ENCODE measurements at places on chromosomes 16 and 17.

DNA sequence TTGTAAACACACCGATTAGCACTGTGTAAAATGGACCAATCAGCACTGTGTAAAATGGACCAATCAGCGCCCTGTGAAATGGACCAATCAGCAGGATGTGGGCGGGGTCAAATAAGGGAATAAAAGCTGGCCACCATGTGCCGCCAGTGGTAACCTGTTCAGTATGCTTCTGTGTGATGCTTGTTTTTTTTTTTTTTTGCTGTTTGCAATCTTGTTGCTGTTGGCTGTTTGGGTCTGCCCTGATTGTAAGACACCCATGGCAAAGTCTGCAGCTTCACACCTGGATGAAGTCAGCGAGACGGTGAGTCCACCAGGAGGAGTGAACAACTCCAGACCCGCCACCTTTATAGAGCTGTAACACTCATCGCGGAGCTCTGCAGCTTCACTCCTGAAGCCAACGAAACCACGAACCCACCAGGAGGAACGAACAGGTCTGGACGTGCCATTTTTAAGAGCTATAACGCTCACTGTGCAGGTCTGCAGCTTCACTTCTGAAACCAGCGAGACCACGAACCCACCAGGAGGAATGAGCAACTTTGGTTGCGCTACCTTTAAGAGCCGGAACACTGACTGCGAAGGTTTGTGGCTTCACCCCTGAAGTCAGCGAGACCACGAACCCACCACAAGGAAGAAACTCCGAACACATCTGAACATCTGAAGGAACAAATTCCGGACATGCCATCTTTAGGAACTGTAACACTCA, 85.0 kb upstream of the MED9 start:
- peak; percentile 58 for DNase-seq

DNA sequence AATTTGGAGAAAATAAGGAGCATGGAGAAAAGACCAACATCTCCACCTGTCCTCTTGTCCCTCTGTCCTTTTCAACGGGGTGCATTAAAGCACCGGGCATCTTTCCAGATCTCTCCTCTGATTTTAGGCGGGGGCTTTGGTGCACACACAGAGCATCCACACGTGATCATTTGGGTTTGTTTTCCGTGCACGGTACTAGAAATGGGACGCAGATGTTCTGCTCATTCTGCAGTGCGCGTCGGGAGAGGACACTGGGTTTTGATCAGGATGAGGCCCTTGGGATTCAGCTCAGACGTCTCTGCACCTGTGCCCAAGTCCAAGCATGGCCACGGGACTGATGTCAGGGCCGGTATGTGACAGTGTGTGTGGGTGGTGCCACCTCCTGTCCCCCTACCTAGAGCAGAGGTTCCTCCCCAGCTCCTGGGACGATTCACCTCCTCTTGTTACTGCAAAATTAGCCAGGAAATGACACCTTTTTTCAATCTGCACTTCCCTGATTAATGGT, 31.9 kb downstream of the PDIA2 start:
- DNase-seq = no peak

DNA sequence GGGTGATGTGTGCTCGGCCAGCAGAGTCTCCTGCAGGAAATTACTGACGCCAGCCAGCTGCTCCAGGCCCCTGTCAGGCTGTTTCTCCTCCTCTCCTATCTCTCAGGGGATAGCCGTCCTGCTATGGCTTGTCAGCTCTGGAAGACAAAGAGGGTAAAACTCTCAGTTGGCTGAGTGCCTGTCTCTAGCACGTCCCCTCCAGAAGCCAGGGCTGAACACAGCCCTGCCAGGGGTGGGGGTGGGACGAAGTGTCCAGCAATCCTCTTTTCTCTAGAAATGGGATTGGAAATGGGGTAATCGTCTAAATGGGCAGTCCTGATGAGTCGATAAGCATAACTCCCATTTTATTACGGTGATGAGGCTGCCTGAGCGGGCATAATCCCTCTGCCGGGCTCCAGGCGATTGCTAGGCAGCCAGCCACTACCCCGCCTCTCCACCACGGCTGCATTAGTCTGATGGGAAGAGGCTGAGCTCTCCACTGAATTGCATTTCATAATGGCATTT, 89.1 kb upstream of the GNAO1 start:
- DNase-seq = no peak

- no peak for DNase-seq
These were observed 19.5 kb downstream of the MARVELD3 start for GRCh38 chr16:71645450-71645849.

- DNase-seq = no peak
These were observed 29.4 kb downstream of the HLF start for GRCh38 chr17:55294042-55294751.

DNA sequence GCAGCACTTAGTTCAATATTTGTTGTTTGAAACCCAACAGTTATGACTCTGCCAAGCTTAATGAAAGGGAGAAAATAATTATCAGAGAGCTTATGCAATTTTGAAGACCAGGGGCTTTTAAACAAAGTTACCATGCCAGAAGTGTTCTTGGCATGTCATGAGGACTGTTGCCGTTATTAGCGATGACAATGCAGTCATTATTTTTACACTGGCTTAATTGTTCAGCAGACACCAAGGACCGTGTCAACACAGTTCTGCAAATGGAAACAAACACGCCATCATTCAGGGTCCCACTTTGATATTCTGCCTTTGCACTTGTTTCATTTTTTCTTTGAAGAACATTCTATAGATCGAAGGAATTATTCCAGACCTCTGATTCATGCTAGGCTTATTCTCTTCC, 518.5 kb downstream of the CDH13 start:
- DNase-seq = no peak

- DNase-seq = peak; percentile 91
These were observed 1.5 kb downstream of the TNFRSF12A start for GRCh38 chr16:3021449-3022207.

DNA sequence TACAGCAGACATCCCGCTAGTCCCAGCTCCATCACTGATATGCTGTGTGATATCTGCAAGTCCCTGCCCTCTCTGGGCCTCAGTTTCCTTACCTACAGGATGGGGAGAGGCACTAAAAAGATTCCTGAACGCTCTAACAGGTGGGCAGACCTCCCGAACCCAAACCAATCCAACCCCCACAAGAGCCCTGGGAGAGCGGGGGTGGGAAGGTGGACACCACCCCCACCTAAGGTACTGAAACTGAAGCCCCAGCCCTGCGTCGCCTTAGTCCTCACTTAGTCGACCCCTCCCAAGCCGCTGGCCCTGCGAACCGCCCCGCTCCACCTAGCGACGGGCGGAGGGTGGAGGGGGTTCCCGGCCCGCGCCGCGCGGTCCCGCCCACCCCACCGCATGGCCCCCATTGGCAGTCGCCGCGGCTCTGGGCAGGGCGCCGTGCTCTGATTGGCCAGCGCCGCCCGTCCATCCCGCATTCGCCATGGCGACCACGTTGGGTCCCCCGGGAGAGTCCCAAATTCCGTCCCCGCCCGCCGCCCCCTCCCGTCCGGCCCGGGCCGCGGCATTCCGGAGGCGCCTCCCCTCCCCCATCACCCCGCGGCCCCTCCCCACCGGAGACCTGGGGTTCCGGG, 578 bp downstream of the CCDC102A start:
- peak; percentile 96 for DNase-seq

DNA sequence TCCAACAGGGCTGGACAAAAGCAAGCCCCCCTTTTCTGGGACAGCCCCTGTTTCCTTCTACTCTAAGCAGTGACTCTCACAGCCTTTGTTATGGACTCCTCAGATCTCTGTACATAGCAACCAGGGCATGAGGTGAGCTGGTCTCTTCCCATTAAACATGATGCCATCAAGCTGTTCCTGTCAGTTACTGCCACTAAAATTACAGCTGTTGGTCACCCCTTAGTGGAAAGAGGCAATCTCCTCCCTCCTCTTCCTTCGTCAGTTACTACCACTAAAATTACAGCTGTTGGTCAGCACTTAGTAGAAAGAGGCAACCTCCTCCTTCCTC, 95.2 kb upstream of the SMIM36 start:
- no peak for DNase-seq

DNA sequence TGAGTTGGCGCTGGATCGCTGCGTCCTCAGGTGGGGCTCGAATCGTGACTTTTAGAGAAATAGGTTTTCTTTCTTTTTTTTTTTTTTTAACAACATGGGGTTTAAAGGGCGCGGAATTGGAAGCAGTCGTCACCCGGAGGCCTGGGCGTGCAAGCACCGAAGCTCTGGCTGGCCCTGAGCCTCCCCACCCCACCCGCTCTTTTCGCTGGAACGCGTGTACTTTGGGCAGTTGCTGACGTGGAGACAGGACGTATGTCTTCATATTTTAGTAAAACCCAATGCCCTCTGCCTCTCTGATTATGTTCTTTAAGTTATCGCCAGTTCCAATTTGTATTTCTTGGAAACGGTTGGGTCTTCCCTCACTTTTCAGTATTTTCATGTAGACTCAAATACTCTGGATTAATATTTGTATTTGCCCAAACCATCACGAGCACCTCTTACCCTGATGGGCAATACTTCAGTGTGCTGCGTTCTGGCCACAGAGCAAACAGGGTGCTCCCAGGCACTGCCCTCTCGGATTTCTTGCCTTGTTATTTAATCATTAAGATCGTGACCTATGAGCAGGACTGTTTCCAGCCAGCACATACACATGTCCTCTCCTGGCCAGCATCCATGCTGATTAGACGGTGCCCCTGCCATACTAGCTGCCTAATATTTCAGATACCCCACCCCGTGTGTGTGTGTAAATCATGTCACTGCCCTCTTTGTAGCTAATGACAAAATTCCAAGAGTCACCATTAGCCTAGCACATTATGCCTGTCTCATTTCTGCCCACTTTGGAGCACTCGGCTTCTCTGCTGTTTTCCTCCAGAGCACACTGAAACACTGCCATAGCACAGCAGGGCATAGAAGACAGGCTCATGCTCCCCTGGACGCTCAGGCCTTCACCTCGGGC, 805 bp upstream of the C16orf95 start:
- DNase-seq = peak; percentile 59

DNA sequence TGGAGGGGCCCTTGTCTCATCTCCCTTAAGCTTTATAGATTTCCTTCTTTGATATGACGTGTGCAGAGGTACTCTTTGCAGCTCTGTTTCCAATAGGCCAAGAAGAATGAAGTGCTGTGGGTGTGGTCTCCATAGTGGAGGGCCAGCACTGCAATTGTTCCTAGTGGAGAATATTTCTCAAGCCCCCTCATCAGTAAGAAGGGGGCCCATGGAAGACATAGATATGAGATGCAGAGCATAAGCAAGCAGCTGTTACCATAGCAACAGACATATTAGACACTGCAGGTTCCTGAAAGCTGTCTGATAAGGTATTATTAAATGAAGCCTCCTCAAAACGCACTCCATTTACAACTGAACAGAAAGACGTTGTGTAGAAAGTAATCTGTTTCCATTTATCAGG, 240.7 kb downstream of the ZFHX3 start:
- no peak for DNase-seq

- DNase-seq = no peak
These were observed 15.0 kb downstream of the GNA13 start for GRCh38 chr17:65041518-65041917.

DNA sequence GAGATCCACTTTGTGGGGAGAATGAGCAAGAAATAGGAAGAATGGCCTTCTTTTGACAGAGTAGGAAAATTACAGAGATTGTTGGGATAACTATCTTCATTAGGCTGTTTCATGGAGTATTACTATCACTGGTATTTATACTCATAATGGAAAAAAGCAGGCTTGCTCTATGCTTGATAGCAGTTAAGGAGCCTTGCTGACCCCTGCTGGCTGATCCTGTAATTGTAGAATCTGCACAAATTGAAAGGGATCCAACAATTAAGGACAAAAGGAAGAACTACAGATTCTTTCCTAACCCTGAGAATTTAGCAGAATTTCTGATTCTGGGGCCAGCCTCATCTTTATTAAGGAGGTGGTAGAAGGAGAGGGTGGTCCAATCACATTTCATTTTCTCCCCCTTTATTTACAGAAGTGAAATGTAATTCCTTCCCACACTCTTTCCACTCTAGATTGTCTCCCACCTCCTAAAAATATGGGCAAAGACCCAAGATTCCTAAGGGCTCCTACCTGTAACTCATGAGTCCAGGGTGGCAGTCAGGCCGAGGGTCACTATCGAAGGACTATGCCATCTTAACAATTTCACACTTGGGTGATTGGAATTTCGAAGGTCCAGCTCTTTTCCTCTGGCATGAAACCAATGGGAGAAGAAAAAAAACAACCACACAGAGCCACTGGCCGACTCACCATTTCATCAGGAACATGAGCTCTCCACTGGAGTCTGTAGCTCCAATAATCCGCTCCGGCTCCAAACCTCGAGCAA, 26.3 kb downstream of the NFE2L1 start:
- DNase-seq = peak; percentile 81

DNA sequence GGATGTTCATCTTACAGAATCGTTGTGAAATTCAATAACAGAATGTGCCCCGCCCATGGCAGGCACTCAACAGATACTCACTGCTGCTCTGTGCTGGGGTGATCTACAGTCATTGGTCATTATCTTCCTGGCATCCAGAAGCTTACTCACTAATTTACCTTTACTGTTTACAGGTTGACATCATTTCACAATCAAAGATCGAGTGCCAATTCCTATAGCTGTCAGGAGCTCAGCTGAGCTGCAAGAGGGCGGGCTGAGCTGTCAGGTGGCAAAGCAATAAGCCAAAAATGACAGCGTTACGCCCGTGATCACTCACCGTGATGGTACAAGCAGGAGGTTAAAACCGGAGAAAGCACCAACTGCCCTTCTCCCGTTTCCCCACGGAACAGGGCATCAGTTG, 51.2 kb downstream of the LITAF start:
- DNase-seq = no peak

- no peak for DNase-seq
These were observed 17.5 kb downstream of the ANKRD40 start for GRCh38 chr17:50689956-50690886.

DNA sequence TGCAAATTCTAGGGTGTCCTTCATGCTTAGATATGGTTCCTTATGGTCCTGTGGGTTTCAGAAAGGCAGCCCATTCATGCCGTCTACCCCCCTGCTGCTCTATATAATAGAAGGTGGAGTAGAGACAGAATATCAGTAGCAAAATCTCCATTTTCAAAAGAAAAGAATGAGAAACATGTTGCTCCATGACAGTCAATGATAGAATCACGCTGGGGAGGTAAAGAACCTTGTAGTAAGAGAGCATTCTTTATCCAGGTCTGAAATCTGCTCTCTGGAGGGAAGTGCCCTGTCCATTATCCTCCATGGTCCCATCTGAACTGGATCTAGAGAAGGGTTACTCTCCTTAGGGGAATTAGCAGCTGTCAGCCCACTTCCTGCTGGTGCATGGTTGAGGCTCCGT, 272.8 kb downstream of the WWOX start:
- no peak for DNase-seq

DNA sequence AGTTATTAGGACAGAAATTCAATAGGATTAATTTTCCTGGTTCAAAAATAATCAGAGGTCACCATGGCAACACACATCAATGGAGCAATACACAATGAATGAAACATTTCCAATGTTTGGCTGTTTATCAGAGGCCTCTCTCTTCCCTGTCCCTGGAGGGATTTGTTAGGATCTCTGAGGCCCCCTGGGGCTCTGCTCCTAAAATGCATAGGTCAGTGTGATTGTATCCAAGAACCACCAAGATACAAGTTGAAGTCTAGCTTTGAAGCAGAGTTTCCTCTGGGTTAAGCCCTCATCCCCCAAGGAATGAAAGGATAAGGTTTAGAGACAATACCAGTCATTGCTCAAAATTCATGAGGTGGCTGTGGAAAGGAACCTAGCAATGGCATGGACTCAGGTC, 561.2 kb upstream of the C16orf82 start:
- DNase-seq = no peak

GRCh38 chr16:4946917-4947316, 10.0 kb upstream of the PPL start:
- DNase-seq = no peak

- no peak for DNase-seq
These were observed 13.1 kb upstream of the SPECC1 start for GRCh38 chr17:19996086-19996485.

GRCh38 chr17:27356091-27356705, 62.3 kb downstream of the WSB1 start:
- no peak for DNase-seq

Measured in stimulated activated naive CD8-positive, alpha-beta T cell treated with anti-CD3 and anti-CD28 coated beads, Interleukin-15, Interleukin-2, amounts not matched to agents 100 U/mL and 50 U/mL, for 24 hours (primary cell).